ENCODE measurements at places on chromosomes 7 and 10.

DNA sequence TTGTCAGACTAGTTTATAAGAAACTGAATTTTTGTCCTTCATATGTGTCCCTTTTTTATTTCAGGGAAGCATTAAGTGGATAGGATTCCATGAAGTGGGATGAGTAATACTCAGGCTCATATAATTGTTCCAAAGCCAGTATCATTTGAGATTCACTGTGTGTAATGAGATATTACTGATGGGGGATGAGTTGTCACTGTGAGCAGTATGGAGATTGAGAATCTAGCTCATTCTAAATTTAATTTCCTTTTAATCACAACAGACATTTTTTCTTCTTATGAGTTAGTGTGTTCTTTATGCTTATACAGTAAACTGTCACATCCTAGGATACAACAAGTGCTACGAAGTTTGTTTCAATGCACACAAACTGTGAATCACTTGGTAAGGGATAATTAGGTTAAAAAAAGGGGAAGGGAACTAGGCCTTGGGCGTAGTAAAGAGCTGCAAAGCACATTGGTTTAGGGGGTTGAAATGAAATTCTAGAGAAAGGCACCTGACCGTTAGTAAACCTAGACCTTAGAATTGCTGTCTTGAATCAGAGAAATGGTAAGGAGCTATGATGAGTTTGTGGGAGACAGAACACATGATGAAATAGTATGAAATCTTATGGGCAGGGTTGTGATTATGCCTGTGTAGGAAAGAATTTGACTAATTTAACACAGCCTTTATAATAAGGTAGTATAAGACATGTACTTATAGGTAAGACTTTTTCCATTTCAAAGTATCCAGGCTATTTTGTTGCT, 153.4 kb downstream of the MLLT10 start:
- no peak for DNase-seq

DNA sequence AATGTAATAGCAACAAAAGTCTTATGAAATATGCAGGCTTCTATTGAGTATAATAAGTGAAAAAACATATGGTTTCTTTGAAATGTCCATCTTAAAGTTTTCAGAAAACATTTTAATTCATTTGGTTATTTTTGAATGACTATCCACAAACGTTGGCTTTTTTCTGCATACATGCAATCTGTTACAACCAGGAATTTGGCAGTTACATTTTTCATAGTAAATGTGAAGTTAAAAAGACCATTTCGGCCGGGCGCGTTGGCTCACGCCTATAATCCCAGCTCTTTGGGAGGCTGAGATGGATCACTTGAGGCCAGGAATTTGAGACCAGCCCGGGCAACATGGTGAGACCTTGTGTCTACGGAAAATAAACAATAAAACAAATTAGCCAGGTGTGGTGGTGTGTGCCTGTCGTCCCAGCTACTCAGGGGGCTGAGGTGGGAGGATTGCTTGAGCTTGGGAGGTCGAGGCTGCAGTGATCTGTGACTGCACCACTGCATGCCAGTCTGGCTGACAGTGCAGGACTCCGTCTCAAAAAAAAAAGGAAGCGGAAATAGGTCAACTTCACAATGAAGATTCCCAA, 73.9 kb upstream of the NMT2 start:
- no peak for DNase-seq

GRCh38 chr10:87878664-87879459, 15.4 kb downstream of the PTEN start:
- no peak for DNase-seq

GRCh38 chr7:130349911-130350782, 5.5 kb downstream of the CPA5 start:
- no peak for DNase-seq

DNA sequence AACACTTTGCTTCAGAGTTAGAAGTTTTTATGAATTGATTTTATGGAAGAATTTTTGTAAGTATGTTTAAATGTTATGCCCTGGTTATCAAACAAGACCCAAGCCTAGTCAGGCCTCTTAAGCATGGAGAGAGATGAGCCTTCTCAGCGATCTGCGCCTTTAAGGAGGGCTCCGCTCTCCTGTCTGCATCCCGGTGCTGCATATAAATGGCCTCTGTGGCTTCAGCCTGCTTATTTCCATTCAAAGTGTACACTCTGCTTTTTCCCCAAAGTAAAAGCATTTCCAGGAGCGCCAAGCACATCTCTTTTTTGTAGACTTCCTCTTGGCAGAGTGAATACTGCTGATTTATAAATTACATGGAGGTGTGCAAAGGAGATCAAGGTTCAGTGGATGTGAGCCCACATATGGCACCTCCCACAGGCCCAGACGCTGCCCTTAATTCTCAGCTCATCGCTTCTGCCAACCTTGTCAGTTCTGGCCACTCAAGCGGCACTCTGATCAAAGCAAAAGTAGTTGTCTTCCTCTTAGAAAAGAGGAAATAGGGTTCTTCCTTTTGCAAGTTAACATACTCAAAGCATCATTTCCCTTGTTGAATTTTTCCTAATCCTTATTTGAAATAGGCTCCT, 70.0 kb upstream of the SFMBT2 start:
- no peak for DNase-seq

- DNase-seq, result peak; percentile 75
Measured at GRCh38 chr10:32379318-32379949, 32.5 kb upstream of the EPC1 start.

DNA sequence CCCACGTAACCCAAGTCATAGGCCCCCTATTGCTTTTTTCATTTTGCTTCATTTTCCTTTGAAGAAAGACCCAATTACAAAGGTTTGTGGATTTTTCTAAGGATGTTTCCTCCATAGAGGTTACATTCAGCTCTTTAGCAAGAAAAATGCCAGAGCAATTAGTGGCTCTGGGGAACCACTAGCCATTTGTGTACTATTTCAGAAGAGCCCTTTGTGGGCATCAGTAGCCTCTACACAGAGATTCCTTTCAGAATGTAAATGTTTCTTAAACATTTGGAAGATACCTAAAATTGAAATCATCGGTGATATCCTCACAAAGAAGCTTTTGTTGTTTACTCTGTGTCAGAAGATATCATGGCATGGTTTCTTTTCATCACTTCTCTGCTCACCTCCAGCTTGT, 291.0 kb upstream of the KMT2E start:
- DNase-seq, result no peak

- DNase-seq, result no peak
Measured at GRCh38 chr10:65762311-65762710, 1163.5 kb upstream of the LRRTM3 start.

- DNase-seq, result no peak
Measured at GRCh38 chr7:5872326-5872725, 8.3 kb upstream of the OCM start.

GRCh38 chr7:67813621-67814292, 817.1 kb downstream of the TYW1 start:
- DNase-seq, result no peak

DNA sequence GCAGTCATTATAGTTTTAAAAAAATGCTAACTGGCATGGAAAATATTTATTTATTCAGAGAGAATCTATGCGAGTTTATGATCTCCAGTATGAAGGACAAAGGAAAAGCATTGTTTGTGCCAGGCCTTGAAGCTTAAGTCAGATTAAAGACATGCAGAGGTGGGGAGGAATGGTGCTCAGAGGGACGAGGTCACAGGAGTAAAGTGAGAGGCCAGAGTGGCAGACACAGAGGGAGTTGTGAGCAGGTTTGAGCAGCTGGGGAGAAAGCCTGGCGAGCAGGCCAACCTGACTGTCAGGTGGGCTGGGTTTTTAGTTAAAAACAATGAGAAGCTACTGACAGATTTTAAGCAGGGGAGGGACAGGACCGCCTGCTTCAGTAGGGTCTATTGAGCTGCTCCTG, 6.8 kb upstream of the CCNY start:
- DNase-seq, result no peak

All from cerebellar cortex (tissue), 1 donor.